NCI-H345 (cell line): ENCODE measurements at places on chromosomes 4 and X.

GRCh38 chr4:72966652-72967051, 102.9 kb downstream of the COX18 start:
- DNase-seq: no peak

DNA sequence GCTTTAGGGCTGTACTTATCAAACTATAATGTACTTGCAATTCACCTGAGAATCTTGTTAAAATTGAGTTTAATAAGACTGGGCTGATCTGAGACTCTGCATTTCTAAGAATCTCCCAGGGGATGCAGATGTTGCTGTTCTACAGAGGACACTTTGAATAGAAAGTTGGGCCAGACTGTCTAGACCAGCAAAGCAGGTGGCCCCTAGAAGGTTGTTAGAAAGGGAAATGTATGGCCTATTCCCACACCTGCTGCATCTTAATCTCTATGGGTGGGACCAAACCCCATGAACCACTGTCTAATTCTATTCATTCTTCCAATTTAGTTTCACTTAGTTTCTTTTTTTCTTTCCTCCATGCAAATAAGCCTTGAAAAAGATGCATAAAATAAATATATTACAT, 413.2 kb upstream of the TECRL start:
- DNase-seq: no peak

DNA sequence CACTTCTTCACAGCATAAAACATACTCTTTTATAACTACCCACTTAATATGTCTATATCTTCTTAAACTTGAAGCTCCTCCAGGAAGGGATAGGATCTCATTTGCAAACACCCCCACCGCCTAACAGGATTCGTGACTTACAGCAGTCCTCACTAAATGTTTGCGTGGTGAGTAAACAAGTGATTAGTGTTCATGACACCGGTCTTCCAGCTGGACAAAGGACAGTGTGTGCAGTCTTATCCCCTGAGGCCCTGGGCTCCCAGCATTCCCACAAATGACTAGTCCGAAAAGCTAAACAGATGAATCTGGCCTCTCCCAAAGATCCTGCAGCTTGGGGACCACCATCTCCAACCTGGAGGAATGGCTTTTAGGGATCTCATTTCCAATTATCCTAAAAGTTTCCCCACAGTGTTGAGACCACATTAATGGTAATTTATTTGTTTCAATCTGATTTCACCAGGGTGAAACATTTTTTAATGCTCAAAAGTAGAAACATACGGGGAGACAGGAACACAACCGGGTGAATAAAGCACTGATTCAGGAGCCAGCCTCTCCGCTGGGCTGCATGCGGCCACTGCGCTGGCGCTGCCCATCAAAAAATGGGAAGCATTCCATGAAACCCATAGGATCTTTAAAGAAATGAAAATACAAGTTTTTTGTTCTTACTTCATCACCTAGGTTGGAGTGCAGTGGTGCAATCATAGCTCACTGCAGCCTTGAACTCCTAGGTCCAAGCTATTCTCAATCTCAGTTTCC, 69.2 kb downstream of the HADH start:
- DNase-seq: no peak

DNA sequence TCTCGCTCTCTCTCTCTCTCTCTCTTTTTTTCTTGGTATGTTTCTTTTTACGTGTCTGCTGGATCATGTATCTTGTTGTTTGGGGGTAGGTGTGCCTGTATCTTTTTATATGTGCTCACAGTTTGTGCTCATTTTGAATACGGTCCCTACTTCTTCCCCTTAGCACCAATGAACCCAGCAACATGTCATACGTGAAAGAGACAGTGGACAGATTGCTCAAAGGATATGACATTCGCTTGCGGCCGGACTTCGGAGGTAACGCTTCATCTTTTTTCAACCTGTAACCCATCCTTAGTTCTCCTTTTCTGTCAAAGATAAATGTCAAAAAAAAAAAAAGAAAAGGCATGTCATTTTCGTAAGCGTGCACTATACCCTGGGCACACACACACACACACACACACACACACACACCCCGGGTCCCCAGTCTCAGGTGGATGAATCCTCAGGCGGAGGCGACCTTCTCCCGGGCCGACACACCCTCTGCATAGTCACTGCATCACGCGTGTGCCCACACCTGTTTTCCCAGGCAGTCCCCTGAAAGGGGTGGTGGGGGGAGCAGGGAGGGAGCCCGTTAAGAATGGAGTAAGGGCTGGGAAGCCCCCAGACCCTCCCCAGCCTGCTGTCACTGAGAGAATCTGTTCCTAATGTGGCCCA, 511 bp downstream of the GABRB1 start:
- no peak for DNase-seq

- no peak for DNase-seq
Observed at GRCh38 chrX:41881166-41881565, 42.2 kb downstream of the CASK start.
